ENCODE measurements at places on chromosomes 16 and 17.

DNA sequence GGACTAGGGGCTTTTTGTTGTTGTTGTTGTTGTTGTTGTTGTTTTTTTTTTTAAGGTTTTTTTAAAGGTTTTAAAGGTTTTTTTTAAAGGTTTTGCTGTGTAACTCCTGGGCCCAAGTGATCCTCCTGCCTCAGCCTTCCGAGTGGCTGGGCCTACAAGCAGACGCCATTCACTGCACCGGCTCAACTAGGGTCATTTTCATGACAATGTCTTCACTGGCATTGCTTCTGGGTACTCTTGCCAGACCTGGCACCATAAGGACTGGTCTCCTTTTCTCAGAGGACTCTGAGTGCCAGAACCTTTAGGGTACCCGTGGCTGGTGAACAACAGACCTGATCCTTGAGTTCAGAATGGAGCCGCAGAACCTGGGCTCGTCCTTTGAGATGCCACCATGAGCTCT lies 20.4 kb downstream of the POLR3E start:
- no peak for DNase-seq

- no peak for DNase-seq
Measured at GRCh38 chr16:81550432-81550808, 105.8 kb downstream of the CMIP start.

GRCh38 chr16:71345031-71345430 lies 13.5 kb upstream of the CALB2 start:
- no peak for DNase-seq

- peak; percentile 1 for DNase-seq
Measured at GRCh38 chr17:34633351-34633750, 54.0 kb downstream of the TMEM132E start.

GRCh38 chr17:12318571-12319266 lies 298.0 kb downstream of the MAP2K4 start:
- DNase-seq, result no peak

- no peak for DNase-seq
Measured at GRCh38 chr17:61321344-61321743, 78.3 kb upstream of the TBX2 start.

DNA sequence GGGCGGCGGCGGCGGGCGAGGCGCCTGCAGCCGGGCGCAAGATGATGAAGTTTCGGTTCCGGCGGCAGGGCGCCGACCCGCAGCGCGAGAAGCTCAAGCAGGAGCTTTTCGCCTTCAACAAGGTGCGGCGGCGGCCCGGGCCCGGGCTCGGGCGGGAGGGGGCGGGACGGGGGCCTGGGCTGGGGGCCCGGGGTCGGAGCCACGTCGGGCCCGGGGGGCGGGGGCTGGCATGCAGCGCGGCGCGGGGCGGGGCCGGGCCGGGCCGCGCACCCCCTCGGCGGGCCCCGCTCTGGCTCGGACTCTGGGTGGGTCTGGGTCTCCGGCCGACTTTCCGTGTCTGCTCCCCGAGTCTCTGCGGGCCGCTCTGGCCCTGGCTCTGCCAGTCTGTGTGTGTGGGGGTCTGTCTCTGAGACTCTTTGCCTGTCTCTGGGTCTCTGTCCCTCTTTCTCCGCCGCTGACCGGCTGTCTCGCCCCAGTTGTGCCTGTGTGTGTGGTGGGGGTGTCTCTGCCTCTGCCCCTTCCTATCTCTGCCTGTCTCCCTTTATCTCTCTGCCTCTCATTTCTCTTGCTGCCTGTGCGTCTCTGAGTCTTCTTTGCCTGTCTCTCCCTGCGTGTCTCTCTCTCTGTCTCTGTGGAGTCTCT lies 328 bp downstream of the LLGL1 start:
- DNase-seq, result peak; percentile 5

DNA sequence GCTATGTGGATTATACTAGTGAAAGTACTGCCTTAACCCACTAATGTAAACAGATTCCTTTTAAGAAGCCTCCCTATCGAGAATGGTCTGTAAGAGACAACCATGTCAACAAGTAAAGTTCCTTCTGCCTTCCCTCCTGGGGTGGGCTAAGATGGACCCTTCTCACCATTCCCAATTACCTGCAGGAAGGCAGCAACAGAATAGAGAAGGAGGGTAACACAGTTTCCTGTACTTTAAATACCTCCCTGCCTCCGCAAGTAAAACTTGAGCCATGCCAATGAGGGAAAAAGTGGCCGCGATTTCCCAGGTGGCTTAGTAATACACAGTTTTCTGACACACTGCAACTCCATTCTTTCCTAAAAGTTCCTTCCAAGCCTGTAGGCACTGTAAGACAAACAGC lies 45.2 kb downstream of the TOX3 start:
- peak; percentile 64 for DNase-seq

DNA sequence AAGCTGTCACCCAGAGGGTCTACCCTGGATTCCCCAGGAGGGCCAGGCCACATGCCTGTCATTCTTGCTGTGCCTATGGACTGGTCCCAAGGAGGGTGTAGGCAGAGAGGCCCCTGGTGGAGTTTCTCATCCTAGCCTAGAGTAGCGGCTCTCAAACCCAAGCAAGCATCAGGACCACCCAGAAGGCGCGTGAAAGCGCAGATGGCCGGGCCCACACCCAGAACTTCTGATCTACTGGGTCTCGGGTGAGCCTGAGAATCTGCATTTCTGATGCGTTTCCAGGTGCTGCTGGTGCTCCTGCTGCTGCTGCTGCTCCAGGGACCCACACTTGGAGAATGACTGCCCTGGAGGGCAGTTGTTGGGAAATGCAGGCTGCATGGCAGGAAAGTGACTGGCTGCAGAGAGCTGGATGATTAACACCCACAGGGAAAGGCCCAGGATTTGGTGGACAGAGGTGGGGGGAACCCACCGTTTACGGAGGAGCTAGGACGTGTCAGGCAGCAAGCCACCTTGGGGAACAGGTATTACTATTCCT lies 9.5 kb upstream of the OSGIN1 start:
- no peak for DNase-seq

GRCh38 chr16:20789130-20789529 lies 17.1 kb downstream of the ERI2 start:
- DNase-seq, result no peak

DNA sequence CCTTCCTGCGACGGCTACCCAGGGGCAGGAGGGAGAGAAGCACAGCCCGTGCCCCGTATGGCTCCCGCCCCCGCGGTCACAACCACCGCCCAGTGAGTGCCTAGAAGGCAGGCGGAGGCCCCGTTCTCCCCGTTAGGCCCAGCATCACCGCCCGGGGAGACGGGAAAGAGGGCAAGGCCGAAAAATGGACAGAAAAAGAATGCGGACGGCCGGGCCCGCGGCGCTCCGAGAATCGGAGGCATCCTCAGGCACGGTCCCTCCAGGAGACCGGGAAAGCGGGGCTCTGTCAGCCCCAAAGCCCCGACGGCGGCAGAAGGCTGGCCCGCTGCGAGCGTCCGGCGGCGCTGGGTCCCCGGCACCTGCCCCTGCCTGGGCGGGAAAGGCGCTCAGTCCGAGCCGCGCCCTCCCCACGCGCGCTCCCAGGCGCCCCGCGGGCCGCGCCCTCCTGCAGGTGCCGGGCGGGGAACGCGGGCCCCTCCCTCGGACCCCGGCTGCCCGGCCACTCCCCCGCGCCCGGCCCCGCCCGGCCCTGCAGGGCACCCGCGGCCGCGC lies 407 bp downstream of the MCRIP1 start:
- peak; percentile 73 for DNase-seq

DNA sequence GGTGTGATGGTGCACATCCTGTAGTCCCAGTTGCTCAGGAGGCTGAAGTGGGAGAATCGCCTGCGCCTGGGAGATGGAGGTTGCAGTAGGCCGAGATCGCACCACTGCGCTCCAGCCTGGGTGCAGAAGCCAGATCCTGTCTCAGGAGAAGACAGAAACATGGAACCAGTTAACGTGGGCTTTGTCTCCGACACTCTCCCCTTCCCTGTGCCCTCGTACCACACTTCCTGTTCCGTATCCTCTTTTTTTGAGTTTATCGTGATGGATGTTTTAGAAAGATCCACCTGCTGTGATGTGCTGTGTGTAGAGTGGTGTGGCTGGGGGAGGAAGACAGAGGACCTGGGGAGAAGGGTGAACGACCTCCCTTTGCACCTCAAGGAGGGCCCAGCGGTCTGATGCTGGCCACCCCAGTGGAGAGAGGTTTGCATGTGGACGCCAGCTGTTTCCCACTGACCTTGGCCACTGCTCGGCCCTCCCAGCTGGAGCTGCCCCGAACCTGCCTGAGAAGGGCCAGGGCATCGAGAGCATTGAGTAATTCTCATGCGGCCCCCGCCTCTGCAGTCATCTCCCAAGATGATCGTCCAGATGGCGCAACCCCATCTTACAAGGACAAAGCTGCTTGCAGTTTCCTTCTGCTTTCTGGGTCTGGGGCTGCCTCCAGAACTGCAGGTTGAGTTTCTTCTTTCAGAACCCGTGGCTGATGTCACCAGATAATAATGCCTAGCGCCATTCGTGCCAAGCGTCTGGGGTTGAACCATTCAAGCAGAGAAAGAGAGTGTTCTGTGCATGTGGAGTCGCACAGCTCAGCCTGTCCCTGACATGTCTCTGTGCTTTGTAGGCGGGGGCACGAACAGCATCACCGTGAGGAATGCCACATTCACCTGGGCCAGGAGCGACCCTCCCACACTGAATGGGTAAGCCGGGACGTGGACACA lies 126.3 kb downstream of the ABCC1 start:
- DNase-seq, result no peak

- peak; percentile 46 for DNase-seq
Measured at GRCh38 chr17:67696347-67696746, 21.4 kb upstream of the NOL11 start.

DNA sequence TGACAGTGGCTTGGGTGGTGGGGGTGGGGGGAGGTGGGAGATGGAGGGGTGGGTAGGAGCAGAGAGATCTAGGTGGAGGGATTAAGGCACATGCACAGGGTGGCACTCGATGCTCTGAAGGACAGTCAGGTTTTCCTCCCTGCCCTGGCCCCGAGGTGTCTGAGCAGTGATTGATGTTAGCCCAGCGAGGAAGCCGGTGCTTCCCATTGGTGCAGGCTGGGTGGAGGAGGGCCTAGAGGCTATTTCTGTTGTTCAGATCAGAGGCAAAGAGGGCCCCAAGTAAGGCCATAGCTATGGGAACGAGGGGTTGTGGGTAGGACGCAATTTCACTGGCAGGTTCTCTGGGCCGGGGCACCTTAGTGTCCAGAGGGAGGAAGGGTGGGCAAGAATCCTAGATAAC lies 23.1 kb downstream of the CACNA1G start:
- peak; percentile 28 for DNase-seq

DNA sequence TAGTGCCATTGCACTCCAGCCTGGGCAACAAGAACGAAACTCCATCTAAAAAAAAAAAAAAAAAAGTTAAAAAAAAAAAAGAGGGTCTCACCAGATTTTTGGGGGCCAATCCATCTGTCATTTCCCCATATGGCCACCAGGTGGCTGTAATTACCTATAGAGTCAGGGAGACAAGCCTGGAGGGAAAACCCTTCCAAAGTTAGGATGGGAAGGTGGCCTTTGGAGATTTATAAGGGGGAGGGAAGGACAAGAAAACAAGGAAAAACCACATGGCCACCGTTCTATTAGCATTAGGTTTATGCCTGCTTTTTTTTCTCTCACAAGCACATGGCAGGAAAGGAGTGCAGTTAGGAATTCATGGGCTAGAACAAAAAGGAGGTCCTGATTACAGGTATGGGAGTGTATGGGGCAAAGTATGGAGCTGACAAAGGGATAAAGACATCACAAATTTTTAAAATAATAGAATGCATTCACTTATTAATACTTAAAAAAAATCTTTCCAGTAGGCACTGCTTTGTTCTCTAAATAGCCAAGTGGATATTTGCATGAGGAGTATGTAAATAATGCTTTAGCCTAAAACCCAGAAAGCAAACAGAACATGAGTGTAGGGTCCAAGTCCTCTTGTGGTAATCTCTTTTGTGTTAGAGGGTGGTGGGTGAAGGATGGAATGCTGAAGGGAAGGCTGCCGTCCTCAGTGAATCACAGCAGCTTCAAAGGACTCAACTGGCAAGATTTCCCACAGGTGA lies 5.1 kb downstream of the CYB5D1 start:
- peak; percentile 54 for DNase-seq

- DNase-seq, result peak; percentile 68
Measured at GRCh38 chr16:57694725-57695679, at the start of gene DRC7. Gene DRC7 (plus strand): TSS chr16:57694806. CDS start chr16:57697950, 3,144 bp downstream.

GRCh38 chr16:14015948-14016347 lies 55.2 kb upstream of the MRTFB start:
- no peak for DNase-seq

- DNase-seq, result no peak
Measured at GRCh38 chr16:1340730-1341494, 7.5 kb downstream of the BAIAP3 start.

GRCh38 chr16:66154801-66155200 lies 211.7 kb upstream of the CDH5 start:
- no peak for DNase-seq

GRCh38 chr17:27504188-27504995 lies 48.1 kb downstream of the KSR1 start:
- DNase-seq, result peak; percentile 59

DNA sequence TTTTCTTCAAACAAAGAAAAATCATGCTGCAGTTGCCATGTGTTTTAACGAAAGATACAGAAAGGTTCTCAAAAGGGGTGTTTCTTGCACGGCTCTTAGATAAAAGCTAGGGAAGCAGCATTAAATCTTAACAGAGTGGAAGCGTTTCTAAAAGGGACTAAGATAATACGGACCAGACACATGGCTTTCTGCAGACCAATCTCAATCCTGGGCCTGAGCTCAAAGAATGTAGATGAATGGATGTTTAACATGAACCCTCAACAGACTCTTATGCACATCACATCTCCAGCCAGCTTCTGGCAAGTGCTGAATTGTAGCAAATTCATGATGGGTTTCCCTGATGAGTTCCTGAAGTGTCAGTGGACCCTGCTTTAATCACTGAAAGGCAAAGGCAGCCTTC lies 80.2 kb upstream of the COX10 start:
- DNase-seq, result no peak

- no peak for DNase-seq
Measured at GRCh38 chr16:3171181-3171854, 16.7 kb upstream of the OR1F1 start.

GRCh38 chr16:81450783-81451491 lies 6.3 kb downstream of the CMIP start:
- no peak for DNase-seq

GRCh38 chr17:7528842-7529241 lies 20.0 kb upstream of the TNFSF12 start:
- no peak for DNase-seq

GRCh38 chr16:17149904-17150483 lies 320.8 kb downstream of the XYLT1 start:
- DNase-seq, result no peak

DNA sequence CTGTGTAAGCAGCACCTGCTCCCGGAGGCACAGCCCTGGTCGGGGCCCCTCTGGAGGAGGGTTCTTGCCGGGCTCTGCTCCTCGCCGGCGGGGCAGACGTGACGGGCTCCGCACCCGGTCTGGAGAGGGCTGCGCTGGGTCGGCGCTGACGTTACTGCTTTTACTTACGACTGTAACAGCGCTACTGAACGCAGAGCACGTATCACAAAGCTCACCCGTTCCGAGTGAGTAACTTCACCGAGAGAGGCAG lies 1.3 kb upstream of the RAB40C start:
- no peak for DNase-seq

- no peak for DNase-seq
Measured at GRCh38 chr17:77320044-77320440, 179.3 kb downstream of the SEC14L1 start.

Measured in NCI-H510A treated with DMSO at 0.1 percent for 48 hours (cell line).